ENCODE measurements at places on chromosomes 13 and 19. TPM values are rescaled to one million over a fixed set of nuclear protein-coding genes. Genes with fewer than 3 reads are reported as not detected.

LGALS4 gene
- total RNA-seq: 0.77 TPM

MAP3K10 gene
- total RNA-seq: 18.1 TPM

UBE2L5 gene
- not detected for total RNA-seq

SLC15A1 gene
- 0.05 TPM for total RNA-seq

STOML3 gene
- total RNA-seq: not detected

NLRP7 gene
- not detected for total RNA-seq

CDX2 gene
- total RNA-seq: 1.1 TPM

DACH1 gene
- total RNA-seq: not detected

JAK3 gene
- total RNA-seq: 0.27 TPM

ZNF837 gene
- 1.5 TPM for total RNA-seq

SRRM5 gene
- 0.81 TPM for total RNA-seq

SLC1A6 gene
- not detected for total RNA-seq

WDR88 gene
- 0.16 TPM for total RNA-seq

NCR1 gene
- total RNA-seq: not detected

SOX21 gene
- total RNA-seq: 0.97 TPM

DLEU7 gene
- total RNA-seq: not detected

ZNF560 gene
- total RNA-seq: not detected

FSD1 gene
- 7.5 TPM for total RNA-seq

CYP4F2 gene
- total RNA-seq: not detected

C13orf42 gene
- total RNA-seq: not detected

DOCK6 gene
- 8.6 TPM for total RNA-seq

EDNRB gene
- total RNA-seq: not detected

EFNA2 gene
- total RNA-seq: 2.1 TPM

TEX26 gene
- not detected for total RNA-seq

ACP7 gene
- total RNA-seq: 0.23 TPM

ZNF442 gene
- not detected for total RNA-seq

NAPSA gene
- total RNA-seq: 0.58 TPM

APC2 gene
- 2.5 TPM for total RNA-seq

SLC10A2 gene
- not detected for total RNA-seq

KASH5 gene
- not detected for total RNA-seq

IZUMO2 gene
- total RNA-seq: not detected

STARD13 gene
- total RNA-seq: 3.7 TPM

MISP3 gene
- 3.6 TPM for total RNA-seq

ITGBL1 gene
- total RNA-seq: 1.7 TPM

CAPS gene
- 0.75 TPM for total RNA-seq

TNFSF9 gene
- total RNA-seq: 6.4 TPM

FAM216B gene
- not detected for total RNA-seq

PDX1 gene
- 0.07 TPM for total RNA-seq

CEACAM4 gene
- not detected for total RNA-seq

ZNF737 gene
- not detected for total RNA-seq

CASP14 gene
- total RNA-seq: not detected

PEX11G gene
- 1.7 TPM for total RNA-seq

ZNF471 gene
- total RNA-seq: 0.08 TPM

FFAR3 gene
- total RNA-seq: not detected

TMEM259 gene
- total RNA-seq: 72.8 TPM

UPF3A gene
- 31.5 TPM for total RNA-seq

NPAS1 gene
- 5.5 TPM for total RNA-seq

TNFRSF19 gene
- total RNA-seq: 3.4 TPM

ZNF536 gene
- not detected for total RNA-seq

ZFR2 gene
- 0.16 TPM for total RNA-seq

All from A549 treated with DMSO at 1 μM for 4 hours (cell line).